Activated T-helper 1 cell treated with anti-CD3 and anti-CD28 coated beads, Interleukin-12 subunit alpha, Interleukin-12 subunit beta, Interleukin-2, Interleukin-4 antibody, amounts not matched to agents 30 ng/mL and 10 ng/mL and 1 ng/mL, durations not matched to agents 14 hours and 24 hours and 36 hours (primary cell): ENCODE measurements at places on chromosomes 1 and 21. TPM values are rescaled to one million over a fixed set of nuclear protein-coding genes. Genes with fewer than 3 reads are reported as not detected.

- peak overlapping the region; percentile 25 for H3K27ac ChIP-seq
- H3K4me1 ChIP-seq = peaks cover 10% of the 10 kb centered on the region
- no peaks in the 10 kb centered on the region for H3K36me3 ChIP-seq
- no peak overlapping the region for H3K4me3 ChIP-seq
Measured at GRCh38 chr1:204726478-204726877, 40.9 kb upstream of the LRRN2 start.

CDC42BPA gene
- 1.0 and 1.9 TPM in 2 replicates for total RNA-seq

GRCh38 chr1:42953182-42954180 lies 5.2 kb downstream of the SLC2A1 start:
- peaks cover 48% of the 10 kb centered on the region for H3K36me3 ChIP-seq
- H3K4me1 ChIP-seq = peaks cover 70% of the 10 kb centered on the region
- H3K27me3 ChIP-seq = no peaks in the 10 kb centered on the region
- DNase-seq = no peak

GRCh38 chr1:63643926-63644325 lies 50.7 kb downstream of the PGM1 start:
- H3K36me3 ChIP-seq = peaks cover 50% of the 10 kb centered on the region
- H3K4me3 ChIP-seq = no peak overlapping the region
- no peak overlapping the region for H3K27ac ChIP-seq
- peaks cover 5% of the 10 kb centered on the region for H3K4me1 ChIP-seq

CFHR3 gene
- total RNA-seq = not detected in 2 replicates
